Type B pancreatic cell (in vitro differentiated cells): ENCODE measurements at places on chromosomes 6 and 20.

DNA sequence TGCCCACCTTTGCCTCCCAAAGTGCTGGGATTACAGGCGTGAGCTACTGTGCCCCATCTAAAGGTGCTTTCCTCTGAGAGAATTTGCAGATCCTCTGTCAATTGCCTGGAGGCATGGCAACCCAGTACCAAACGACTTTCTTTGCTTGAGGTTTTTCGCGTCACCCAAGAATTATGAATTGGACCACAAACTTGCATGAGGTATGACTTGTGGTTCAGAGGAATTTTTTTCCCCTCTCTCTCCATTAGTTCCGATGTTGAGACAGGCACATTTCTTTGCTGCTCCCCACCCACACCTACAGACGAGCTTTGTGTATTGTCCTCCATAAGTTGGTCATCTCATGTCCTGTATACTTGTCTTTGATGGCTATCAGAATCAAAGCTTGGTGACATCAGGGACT is 11.8 kb upstream of the SCAF8 start:
- DNase-seq = no peak
- no peaks in the 10 kb centered on the region for H3K36me3 ChIP-seq
- H3K27me3 ChIP-seq = no peaks in the 10 kb centered on the region

DNA sequence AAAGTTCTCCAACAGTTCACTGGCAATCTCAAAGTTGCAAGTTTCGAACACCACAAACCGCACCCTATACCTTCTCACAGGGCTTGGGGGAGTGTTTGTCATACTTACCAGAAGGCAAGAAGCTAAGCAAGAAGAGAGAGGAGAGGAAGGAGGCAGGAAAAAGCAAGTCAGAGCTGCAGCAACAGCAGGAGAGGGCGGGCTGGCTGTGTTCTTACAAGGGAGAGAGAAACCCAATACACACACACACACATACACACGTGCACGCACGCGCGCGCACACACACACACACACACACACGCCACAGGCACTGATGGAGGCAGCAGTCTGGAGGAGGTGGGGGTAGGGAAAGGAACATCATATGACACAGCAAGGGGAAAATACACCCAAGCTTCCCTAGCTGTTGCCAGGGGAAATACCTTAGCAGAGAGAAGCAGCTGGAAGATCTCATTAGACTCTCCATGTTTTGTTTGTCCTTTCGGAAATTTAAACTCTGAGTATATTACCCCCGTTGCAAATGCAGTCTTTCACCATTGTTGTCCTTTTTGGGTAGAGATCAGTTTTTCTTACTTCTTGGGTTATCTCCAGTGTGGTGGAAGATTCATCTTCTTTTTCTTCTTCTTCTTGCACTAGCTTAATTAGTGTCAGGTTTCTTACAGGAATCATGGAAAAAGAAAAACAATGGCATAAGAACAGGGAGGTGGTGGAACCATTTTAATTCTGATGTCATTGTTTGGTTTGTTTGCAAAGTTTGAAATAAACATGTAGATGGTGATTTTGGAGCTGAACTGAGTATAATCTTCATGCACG is at the start of gene TXLNB:
Gene TXLNB, minus strand, starts transcription at position 186 of the 807 bp plus-strand sequence. CDS start 3,099 bp downstream, outside the sequence.
- H3K27ac ChIP-seq = peak within 1 kb of the TSS; percentile 68
- H3K4me3 ChIP-seq = peak within 1 kb of the TSS; percentile 60
- H3K4me1 ChIP-seq = peaks cover 16% of the 10 kb centered on the region
- H3K36me3 ChIP-seq = no peaks in the 10 kb centered on the region
- peak; percentile 72 for DNase-seq

DNA sequence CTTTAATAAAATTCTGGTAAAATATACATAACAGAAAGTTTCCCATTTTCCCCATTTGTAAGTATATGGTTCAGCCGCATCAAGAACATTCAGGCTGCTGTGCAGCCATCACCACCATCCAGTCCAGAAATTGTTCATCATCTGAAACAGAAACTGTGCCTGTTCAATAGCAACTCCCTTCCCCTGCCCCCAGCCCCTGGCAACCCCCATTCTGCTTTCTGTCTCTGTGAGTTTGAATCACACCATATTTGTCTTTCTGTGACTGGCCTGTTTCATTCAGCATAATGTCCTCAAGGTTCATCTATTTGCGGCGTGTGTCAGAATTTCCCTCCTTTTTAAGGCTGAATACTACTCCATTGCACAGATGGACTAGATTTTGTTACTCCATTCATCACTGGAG is 19.1 kb downstream of the VSTM2L start:
- no peak for DNase-seq
- H3K27ac ChIP-seq = no peak overlapping the region
- H3K36me3 ChIP-seq = no peaks in the 10 kb centered on the region
- H3K4me1 ChIP-seq = peaks cover 17% of the 10 kb centered on the region
- H3K4me3 ChIP-seq = no peak overlapping the region
- H3K27me3 ChIP-seq = peaks cover 12% of the 10 kb centered on the region

GRCh38 chr6:137874204-137875057 is 7.4 kb downstream of the TNFAIP3 start:
- peaks cover 5% of the 10 kb centered on the region for H3K4me1 ChIP-seq
- H3K27me3 ChIP-seq = no peaks in the 10 kb centered on the region
- H3K27ac ChIP-seq = peak overlapping the region; percentile 26

DNA sequence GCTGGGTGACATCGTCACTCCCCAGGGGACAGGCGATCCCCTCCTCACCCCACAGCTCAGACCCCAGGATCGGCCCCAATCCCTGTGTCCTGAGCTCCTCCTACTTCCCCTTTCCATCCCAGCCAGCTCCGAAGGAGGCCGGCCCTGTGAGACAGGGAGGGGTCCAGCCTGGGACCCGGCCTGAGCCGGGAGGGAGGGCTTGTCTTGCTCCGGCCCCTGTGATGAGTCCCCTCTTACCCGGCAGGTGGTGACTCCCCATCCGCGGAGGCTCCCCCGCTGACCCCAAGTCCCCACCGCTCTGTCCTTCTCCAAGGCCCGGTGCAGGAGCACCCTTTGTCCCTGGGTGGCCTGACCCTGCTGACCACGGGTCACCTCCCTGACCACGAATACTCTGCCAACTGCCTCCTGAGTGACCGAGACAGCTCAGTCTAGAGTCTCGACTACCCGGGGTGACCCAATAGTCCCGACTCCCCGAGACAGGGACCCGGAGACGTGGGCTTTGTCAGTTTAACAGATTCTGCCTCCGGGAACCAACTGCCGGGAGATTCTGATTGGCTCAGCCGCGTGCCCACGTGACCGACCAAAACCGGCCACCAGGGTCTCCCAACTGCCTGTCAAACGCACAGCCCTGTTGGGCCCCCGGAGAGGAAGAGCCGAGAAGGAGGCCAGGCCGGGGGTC is 187.4 kb upstream of the PROKR2 start:
- H3K27ac ChIP-seq = no peak overlapping the region
- no peaks in the 10 kb centered on the region for H3K36me3 ChIP-seq
- H3K27me3 ChIP-seq = peaks cover 3% of the 10 kb centered on the region
- H3K4me3 ChIP-seq = no peak overlapping the region
- H3K4me1 ChIP-seq = no peaks in the 10 kb centered on the region

DNA sequence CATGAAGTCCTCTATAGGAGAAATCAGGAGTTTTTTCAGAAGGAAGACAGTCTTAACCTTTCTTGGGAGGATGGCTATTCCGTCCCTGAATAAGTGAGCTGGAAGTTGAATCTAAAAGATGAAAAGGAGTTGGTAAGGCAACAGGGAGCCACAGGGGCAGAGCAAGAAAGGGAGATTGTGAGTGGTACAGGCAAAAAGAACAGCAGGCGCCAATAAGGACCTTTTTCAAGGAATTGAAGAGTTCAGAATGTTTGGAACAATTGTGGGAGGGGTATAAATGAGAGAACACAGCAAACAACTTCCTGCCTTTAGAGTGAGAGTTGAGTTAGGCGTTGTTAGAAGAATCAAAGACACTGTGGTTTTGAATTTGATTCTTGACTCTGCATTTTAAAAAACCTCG is 1003.7 kb downstream of the EPHA7 start:
- no peaks in the 10 kb centered on the region for H3K4me1 ChIP-seq
- no peaks in the 10 kb centered on the region for H3K36me3 ChIP-seq
- no peaks in the 10 kb centered on the region for H3K27me3 ChIP-seq
- DNase-seq = no peak

DNA sequence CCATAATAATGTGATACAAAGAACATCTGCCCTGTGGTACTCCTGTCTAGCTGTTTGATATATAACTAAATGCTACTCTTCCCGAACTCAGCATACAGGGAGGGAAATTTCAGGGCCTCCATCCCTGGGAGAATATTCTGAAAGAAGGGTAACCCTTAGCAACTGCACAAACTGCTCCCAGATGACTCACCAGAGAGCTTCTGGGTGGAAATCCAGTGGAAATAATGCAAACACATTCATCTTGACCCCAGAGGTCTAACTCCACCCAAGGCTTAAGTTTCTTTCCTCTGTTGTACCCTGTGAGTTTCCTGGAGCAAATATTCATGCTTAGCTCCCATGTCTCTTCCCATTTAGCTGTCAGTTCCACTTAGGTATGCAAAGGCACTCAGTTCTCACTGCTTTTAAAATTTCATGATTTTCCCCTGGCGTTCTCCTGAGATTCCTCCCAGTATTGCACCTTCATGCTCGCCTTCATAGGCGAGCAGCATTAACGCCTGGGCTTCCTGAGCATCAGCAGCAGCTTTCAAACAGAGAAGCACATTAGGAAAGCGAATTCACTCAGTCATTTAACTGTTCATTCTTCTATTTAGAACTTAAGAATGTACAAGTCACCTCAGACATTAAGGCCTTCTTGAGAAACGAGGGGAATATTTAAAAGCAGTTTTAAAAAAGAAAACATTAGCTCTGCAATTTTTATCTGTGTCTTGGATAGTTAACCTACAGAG is 43.8 kb upstream of the LAMA4 start:
- H3K27ac ChIP-seq = peak overlapping the region; percentile 28
- DNase-seq = no peak
- H3K4me3 ChIP-seq = peak overlapping the region; percentile 7
- H3K4me1 ChIP-seq = peaks cover 33% of the 10 kb centered on the region
- H3K27me3 ChIP-seq = peaks cover 8% of the 10 kb centered on the region

GRCh38 chr20:61449057-61449609 is 197.1 kb downstream of the CDH4 start:
- DNase-seq = no peak
- H3K4me3 ChIP-seq = no peak overlapping the region
- no peaks in the 10 kb centered on the region for H3K36me3 ChIP-seq
- H3K4me1 ChIP-seq = peaks cover 5% of the 10 kb centered on the region
- H3K27ac ChIP-seq = no peak overlapping the region

DNA sequence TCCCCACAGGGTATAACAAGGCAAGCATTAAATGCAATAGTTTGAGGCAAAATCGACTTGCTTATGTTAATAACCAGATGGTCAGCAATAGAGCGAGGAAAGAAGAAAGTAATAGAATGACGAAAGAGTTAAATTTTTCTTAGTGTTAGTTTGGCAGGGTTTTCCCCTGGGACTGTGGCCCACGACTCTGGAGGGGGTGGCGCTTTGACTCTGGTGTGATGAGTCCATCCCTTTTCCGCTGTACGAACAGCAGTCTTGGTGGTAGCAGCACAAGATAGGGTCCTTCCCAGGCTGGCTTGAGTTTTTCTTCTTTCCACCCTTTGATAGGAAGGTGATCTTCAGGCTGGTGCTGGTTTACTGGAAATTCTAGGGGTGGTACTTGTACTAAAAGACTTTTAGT is 69.2 kb upstream of the GMDS start:
- H3K4me1 ChIP-seq = no peaks in the 10 kb centered on the region
- no peak overlapping the region for H3K4me3 ChIP-seq
- no peak for DNase-seq
- H3K27ac ChIP-seq = no peak overlapping the region

DNA sequence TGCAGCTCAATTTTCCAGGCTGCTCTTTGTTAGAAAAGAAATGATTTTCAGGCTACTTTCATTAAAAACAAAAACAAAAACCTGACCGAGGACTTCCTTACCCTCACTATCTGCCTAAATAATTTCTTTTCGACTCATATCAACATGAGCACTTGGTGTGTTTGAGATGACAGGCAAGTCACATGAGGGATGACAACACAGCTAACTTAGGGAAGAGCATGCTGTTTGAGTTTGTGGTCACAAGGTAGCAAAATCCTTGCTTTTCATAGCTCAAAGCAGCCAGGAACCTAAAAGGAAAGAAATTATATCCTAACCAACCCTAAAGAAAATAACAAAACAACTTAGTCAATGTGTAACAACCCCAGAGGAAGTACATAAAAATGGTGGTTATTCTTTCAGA is 459.5 kb downstream of the KIF16B start:
- no peaks in the 10 kb centered on the region for H3K4me1 ChIP-seq
- no peak for DNase-seq
- H3K27ac ChIP-seq = no peak overlapping the region
- H3K36me3 ChIP-seq = no peaks in the 10 kb centered on the region
- H3K4me3 ChIP-seq = no peak overlapping the region
- peaks cover 2% of the 10 kb centered on the region for H3K27me3 ChIP-seq

DNA sequence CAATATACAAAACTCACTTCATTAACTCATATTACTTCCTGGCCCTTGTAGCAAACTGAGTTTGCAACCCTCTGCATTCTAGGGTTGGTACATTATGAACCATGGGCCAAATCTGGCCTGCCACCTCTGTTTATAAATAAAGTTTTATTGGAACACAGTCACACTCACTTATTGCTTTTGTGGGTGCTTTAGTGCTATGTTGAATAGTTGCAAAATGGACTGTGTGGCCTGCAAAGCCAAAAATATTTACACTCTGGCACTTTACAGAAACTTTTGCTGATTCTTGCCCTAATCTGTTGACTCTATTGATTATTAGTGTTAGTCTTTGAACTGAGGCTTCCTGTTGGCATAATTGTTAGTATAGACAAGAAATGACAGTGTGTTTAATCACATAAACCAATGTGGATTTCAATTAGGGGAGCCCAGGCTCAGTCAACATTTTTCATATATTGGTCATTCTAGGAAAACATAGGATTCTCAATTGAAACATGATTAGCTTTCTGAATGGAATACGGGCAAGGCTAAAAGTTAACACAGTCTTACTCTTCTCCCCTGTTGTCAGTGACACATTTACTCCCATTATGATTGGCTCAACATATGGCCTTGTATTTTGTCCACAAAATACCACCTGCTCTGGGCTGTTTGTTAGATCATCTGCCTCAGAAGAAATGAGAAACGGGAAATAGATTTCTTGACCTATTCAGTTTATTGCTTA is 241.9 kb upstream of the ZFP64 start:
- peaks cover 3% of the 10 kb centered on the region for H3K36me3 ChIP-seq
- H3K4me3 ChIP-seq = no peak overlapping the region
- no peak for DNase-seq
- H3K4me1 ChIP-seq = no peaks in the 10 kb centered on the region
- no peak overlapping the region for H3K27ac ChIP-seq

DNA sequence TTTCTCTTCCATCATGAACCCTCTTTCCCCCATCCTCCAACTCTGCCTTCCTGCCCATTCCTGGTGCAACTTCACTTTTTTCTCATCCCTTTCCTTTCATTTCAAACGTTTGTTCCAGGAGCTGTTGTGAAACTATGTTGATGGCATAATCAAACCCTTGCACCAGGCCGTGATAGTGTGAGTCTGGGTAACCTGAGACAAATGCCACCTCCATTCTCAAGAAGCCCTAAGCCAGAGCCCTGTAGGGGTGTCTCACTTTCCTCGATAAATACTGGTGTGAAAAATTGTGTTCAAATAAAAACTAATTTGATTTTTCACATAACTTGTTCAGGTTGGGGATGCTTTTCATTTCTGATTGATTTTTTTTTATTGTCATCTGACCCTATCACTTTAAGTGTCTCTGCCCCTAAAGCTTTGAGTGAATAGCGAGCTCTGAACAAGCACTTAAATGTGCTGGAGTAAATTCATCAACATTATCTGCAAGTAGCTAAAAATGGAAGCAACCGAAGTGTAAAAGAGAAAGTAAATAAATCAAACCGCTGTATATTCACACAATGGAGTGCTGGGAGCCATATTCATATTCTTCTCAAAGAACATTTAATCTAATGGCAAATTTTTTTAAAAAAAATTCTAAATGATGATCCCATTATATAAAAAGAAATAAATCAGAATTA is 303.1 kb upstream of the CDYL start:
- no peaks in the 10 kb centered on the region for H3K27me3 ChIP-seq
- H3K4me1 ChIP-seq = peaks cover 12% of the 10 kb centered on the region
- no peak overlapping the region for H3K4me3 ChIP-seq
- no peak for DNase-seq
- H3K27ac ChIP-seq = no peak overlapping the region
- H3K36me3 ChIP-seq = no peaks in the 10 kb centered on the region
